NB4 (cell line): ENCODE measurements at places on chromosomes 1 and 21.

- peak; percentile 61 for DNase-seq
Observed at GRCh38 chr1:200409203-200409760, 554 bp downstream of the ZNF281 start.

DNA sequence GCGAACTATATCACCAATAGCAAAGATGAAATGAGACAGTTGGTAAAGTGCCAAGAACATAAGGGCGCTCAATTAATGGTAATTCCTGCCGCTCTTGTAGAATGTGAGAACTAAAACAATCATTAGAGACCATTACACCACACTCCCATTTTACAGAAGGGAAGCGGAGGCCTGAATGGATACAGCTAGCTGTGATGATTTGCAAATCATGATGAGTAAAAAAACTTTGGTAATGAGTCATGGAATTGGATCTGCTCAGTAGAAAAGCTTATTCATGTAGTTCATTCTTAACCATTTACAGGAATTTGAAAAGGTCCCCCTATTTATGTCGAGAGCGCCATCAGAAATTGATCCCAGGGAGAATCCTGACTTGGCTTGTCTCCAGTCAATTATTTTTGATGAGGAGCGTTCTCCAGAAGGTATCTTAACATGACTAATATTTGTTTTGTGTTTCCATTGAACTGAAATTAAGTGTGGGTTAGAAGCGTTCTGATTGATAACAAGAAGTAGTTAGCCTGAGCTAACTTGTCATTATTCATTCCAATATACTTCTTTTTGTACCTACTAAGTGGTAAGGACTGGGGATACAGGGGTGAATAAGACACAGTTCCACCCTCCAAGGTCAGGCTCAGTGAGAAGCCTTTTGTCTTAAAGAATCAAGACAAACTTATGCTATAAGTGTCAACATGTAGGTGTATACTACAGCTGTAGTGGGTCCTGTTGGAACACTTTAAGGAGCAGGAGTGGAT, 812 bp downstream of the TTC4 start:
- no peak for DNase-seq

- DNase-seq: peak; percentile 44
Observed at GRCh38 chr1:31977385-31978131, 36.1 kb upstream of the KHDRBS1 start.

GRCh38 chr1:41502912-41503311, 18.4 kb upstream of the EDN2 start:
- DNase-seq: no peak

DNA sequence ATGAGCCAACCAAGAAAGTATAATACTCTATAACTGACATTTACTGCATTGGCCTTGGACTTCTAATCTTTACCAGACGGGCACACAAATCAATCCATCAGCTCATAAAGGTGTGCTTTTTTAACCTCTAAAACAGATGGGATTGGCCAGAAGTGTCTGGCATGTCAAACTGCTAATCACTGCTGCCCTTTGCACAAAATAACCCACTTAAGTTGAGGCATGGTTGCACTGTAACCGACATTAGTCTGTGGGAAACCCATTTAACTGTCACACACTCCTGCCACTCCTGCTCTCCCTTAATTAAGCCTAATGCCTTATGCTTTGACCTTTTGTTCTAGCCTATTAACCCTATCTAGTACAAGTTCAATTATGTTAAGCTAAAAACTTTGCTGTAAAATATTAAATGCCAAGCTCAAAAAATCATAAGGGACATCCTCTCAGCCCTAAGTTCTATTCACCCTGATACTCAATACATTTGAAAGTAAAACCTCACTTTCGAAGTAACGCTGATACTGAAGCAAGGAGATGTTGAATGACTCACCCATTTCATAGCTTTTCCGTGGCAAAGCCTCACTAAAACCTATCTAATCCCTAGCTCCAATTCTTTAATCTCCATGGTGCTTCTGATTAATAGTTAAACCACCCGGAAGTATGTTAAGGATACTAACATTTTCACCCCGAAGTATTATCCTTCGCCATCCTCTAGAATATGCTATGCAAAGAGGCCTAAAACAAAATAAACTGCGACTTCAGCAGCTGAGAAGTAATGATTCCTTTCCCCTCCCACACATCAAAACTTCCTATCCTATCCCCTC, 12.9 kb downstream of the NRIP1 start:
- DNase-seq: no peak
